ENCODE measurements at places on chromosomes 12 and 14. TPM values are rescaled to one million over a fixed set of nuclear protein-coding genes. Genes with fewer than 3 reads are reported as not detected.

- no peak for DNase-seq
Measured at GRCh38 chr14:91300283-91300895, 55.9 kb upstream of the GPR68 start.

Gene VWF
- 0.09 TPM for total RNA-seq

Gene MSRB3
- not detected for total RNA-seq

GRCh38 chr12:102950950-102951619 is 6.4 kb upstream of the ASCL1 start:
- peak; percentile 50 for DNase-seq

Gene GALC
- total RNA-seq = 9.3 TPM

- DNase-seq = peak; percentile 79
Measured at GRCh38 chr14:68815298-68816182, 22.7 kb upstream of the ZFP36L1 start.

Gene KCNH3
- 1.5 TPM for total RNA-seq

DNA sequence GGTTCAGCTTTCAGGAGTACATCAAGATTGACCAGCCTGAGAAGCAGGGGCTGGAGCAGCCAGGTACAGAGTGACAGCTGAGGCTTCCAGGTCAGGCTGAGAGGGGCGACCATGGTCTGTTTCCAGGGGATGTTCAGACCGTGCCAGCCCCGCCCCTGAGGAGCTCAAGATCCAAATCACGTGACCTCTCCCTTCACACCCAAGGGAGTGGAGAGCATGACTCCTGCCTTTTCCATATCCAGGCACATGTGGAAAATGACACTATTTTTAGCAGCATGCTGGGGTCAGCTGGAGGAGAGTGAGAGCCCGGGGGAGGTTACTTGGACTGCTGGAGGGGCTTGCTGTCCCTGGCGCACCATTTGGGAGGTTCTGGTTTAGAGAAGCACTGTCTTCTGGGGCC is 92.7 kb downstream of the B4GALNT3 start:
- no peak for DNase-seq

DNA sequence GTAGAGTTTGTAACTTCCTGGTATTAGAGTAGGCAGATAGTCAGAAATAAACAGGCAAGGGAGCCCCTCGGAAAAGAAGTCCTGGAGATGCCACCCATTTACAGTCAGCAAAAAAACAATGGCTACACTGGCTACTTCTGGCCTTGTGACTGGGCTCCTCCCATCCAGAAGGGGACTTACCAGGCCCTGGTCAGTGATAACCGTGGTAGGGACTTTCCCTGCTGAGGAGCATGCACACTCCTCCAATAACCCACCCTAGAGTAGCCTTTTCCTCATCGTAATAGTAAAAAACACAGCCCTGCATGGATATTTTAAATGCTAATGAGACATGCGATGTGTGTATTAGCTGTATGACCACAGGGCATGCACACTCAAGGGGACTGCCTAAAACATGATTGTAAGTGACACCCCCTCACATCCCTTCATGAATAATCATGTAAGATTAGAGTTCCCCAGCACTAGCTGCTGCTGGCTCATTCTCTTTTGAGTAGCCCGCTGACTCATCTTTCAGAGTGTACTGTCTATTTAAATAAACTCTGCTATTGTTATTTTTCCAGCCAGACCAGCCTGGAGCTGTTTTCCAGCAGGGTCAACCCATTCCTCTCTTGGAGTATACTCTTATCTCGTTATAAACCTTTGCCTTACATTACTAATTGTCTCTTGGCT is 413.8 kb upstream of the TMTC1 start:
- no peak for DNase-seq

Gene ACTR10
- 38.7 TPM for total RNA-seq

- DNase-seq = no peak
Measured at GRCh38 chr12:130933269-130933995, 20.3 kb upstream of the ADGRD1 start.

Gene TCL1B
- not detected for total RNA-seq

DNA sequence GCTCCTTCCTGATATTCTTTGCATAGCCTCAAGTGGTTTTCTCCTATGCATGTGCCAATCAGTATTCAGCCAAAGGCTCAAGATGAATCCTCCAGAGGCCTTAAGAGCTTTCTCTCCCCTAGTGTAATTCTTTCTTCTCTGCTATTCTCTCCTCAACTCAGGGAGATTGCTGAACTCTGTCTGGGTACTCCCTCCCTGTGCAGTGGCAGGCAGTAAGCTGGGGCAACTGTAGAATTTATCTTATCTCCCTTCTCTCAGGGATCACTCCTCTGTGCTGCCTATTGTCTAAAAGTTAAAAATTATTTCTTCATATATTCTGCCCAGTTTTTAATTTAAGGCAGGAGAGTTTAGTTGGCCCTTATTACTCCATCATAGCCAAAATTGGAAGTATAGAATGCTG is 28.5 kb upstream of the RTRAF start:
- DNase-seq = no peak

DNA sequence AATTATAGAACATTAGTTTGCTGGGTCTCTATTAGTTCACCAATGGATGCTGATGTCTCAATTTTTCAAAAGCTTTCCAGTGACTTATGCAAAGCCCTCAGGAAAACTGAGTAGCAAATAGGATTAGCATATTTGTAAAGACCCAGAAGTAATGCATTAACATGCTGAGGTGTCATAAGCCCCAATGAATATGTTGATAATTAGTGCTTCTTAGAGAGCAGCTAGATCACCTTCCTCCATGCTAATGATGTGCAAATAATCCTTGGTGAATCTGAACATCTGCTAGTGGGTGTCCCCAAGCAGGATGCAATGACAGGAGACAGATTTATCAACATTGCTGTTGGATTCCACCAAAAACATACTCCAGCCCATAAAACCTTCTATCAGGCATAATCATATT is 19.0 kb downstream of the IFNG start:
- no peak for DNase-seq

Data from activated CD4-positive, alpha-beta T cell treated with anti-CD3 and anti-CD28 coated beads, Interleukin-2, amount 10 ng/mL, durations not matched to agents 24 days and 14 days (primary cell).